Progenitor cell of endocrine pancreas (in vitro differentiated cells): ENCODE measurements at places on chromosomes 2 and 18. TPM values are rescaled to one million over a fixed set of nuclear protein-coding genes. Genes with fewer than 3 reads are reported as not detected.

The B3GNT7 gene
- total RNA-seq: 6.5 and 7.6 TPM in 2 replicates

The TUBA4B gene
- not detected in 2 replicates for total RNA-seq

DNA sequence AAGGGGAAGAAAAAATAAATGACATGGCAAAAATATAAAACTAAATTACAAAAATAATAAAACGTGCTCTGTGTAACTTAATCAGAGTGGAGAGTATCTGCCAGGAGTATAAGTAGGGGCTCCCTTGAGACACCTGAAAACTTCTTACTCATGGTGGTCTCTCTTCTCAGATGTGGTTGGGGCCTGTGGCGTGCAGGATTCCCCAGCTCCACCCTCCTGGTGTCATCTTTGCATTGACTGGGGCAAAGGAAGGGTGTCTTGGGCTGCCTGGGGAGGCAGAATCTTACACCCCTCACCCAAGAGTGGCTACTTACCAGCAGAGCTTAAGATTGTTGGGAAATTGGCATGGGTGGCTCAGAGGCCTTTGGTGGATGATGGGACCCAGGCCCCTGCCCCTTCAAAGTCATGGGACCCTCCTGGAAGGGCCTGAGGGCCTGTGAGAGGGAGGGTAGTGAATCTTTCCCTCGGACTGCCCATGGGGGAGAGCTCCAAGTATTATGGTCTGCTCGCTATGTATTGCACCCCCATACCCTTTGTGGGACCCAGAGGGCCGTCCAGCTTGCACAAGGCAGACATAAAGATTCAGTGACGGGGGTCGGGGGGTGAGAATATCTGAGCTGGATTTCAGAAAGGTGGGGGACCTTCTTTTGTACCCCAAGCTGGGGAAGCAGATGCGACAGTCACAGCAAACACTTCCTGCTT, 6.9 kb upstream of the TRAF3IP1 start:
- DNase-seq: no peak

DNA sequence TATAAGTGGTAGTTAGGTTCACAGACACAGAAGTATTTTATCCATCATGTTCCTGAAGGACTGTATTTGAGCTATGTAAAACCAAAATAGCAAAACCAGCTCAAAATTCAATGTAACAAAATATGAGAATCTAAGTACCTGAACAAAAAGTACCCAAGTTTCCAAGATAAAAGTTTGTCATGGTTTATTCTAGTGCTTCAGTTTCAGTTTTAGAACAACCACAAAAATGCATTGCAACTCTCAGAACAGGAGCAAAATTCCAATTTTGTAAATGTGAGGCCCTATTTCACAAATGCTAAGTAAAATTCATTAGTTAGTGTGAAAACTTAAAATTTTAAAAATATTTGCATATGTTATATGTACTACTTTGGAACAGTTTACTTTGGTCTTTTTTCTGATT, 5.0 kb upstream of the ALPK2 start:
- no peak for DNase-seq

- no peak for DNase-seq
Observed at GRCh38 chr2:29073933-29074332, 390 bp downstream of the PCARE start.

- no peak for DNase-seq
Observed at GRCh38 chr18:59929621-59930295, 30.0 kb downstream of the PMAIP1 start.
